Astrocyte of the spinal cord (primary cell): ENCODE measurements at places on chromosomes 3 and 15.

DNA sequence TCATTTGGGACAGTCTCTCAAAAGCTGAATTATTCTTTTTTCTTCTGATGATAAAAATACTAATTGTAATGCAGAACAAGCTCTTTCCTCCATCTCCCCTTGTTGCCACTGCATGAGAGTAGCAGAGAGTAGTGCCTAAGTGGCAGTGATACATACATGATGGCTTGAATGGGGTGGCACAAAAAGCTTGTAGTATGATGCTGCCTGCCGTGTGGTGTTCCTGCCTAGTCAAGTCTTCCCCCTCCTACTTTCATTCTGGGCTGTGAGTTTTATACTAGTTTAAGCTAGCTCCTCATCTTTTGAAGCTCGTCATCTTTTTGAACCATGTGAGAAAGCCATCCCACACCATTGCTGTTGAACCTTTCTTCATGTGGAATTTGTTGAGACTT, 230.5 kb downstream of the NFKBIZ start:
- no peak for DNase-seq

- DNase-seq = no peak
Measured at GRCh38 chr15:43312378-43312777, 18.0 kb downstream of the LCMT2 start.

DNA sequence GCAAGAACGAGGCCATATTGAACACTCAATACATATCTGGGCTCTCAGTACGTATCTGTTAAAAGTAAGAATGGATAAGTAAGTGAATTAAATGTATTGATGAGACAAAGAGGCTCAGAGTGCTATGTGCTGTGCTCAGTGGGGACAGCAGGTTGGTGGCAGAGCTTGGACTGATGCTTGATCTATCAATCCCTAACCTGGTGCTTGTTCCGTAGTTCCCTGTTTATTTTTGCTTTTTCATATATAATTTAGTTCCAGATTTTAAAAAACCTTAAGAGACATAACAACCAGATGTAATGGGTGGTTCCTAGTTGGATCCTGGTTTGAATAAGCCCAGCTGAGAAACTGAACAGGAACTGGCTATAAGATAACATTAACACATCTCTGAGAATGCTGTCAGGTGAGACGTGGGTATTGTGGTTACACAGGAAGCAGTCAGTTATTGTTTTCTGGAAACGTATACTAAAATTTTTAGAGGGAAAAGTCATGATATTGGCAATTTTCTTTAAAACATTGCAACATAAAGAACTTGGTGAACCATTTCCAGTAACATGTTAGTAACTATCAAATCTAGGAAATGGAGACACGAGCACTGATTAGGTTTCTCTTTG, 120.5 kb downstream of the FOXB1 start:
- DNase-seq = no peak

DNA sequence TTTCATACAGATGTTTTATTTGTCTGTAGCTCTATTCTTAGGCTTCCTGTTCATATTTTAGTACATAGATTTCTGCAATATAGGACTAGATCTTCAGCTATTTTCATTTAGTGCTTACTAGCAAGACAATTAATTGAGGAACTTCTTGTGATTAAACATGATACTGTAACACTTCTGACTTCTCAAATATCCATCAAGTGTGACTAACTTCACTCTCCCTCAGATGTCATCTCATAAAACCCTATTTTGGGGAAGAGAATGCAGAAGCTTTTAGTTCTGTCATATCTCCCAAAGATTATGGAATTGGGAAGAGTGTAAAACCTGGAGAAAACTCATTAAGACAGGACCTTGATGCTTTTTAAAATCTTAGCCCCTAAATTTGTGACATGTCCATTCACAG, 28.6 kb upstream of the GOLIM4 start:
- DNase-seq = no peak

GRCh38 chr15:39281094-39281493, 299.8 kb upstream of the THBS1 start:
- peak; percentile 84 for DNase-seq

GRCh38 chr15:48963524-48964113, at the start of gene SHC4:
TSS of gene SHC4 (minus strand) at chr15:48963919. CDS start at chr15:48963015, 904 bp downstream.
- peak; percentile 87 for DNase-seq

GRCh38 chr3:151925419-151925818, 52.0 kb downstream of the SUCNR1 start:
- no peak for DNase-seq

DNA sequence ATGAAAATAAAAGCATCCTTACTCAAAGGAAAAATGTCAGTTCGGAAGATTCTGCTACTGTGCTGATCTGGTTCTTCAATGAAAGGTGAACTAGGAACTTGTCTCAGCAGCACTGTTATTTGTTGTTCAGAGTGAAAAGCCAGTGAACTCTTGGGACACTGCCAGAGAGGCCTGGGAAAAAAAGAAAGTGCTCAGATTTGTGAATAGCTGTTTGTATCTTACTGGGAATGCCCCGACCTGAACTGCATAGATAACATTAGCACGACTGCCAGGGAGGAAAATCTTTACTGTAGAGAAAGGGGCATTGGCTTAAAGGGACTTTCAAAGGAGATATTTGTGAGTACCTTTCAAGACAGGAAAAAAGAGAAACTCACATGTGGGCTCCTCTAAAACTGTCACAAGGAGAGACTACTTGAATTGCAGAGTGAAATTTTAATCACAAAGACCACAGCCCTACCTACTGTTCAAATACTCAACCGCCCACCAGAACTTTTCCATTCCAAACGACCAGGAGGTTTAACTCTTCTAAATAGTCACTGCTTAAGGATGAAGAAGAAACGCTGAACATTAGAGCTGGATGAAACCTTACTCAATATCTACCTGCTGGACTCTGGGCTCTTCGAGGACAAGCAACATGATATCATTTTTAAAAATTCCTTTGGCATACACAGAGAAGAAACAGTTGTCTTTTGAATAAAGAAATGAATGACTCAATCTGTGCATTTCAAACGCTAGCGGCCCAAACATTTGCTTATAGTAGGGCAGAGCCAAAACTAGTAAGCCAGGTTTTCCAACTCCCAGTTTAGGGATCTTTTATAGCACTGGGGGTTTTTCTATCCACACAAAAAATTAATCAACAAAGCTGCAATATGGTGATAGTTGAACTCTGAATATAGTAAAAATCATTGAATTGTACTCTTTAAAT, 13.4 kb downstream of the TAMM41 start:
- DNase-seq = no peak

DNA sequence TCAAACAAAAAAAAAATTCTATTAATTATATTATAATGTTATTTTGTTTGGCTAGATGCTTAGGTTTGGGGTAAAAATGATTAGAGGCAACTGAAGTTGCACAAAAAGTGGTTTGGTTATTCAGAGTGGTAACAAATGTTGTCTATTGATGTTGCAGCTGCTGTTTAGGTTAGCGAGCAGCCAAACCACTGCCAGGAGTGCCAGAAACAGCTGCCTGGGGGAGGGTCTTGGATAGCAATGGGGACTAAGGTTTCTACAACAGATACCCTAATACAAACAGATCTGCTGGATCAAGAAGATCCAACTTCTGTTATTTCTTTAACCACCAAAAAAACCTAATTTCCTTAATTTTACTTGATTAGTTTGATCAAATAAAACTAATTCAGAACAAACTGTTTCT, 26.6 kb downstream of the BTLA start:
- DNase-seq = peak; percentile 27

DNA sequence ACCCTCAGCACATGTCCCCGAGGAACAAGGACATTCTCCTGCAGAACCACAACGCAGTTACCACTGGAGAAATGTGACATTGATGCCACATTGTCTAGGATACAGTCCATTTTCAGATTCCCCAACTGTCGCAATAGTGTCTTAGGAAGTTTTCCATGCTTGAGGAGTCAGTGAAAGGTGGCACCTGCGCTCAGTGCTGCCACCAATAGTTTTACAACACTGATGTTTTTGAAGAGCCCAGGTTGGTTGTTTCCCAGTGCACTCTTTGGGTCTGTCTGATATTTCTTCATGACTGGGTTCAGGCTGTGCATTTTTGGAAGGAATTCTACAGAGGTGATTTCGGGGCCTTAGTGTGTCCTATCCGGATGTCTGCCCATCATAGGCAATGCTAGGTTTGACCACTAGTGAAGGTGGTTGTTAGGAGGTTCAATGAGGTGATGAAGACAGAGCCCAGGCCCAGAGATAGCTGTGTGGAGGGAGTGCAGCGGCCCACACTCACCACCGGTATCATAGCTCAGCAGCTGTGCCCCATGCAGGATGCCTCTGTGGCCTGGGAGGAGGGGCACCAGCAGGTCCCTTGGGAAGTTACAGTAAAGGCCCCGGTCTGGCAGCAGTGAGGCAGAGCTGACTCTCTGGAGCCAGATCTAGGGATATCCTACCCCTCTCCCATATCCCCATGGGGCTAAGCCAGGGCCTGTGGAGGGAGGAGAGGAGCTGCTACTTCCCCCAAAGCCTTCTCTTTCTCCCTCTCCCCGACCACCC, 96.6 kb downstream of the DNAJB8 start:
- no peak for DNase-seq

DNA sequence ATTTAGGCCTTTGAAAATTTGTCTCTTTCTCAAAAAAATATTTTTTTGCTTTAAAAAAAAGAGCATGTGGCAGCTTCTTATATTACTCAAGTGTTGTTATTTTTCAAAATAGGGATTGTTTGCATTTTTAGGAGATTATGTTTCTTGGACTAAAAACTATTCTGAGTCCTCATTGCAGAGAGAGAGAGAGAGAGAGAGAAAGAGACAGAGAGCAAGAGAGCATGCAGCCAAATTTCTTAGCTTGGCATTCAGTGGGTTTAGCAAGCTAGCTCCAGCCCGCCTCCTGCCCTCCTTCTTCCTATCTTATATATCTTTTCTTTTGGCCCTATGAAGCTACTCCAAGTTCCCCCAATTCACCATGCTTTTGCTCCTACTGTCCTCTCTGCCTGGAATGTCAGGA, 55.7 kb downstream of the CEMIP start:
- no peak for DNase-seq

DNA sequence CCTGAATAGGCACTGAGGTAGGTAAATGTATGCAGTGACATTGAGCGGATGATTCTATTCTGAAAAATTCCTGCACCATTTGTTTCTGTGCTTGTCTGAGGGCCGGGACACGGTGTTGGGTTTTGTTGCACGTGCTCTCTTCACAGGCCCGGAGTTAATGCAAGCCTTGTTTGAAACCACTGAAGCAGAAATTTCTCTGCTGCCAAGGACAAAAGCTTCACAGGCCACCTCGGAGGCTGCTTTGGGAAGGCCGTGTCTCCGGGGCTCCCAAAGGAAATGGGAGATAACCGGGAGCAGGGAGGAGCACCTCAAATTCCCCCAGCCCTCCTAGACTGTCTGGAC, 179.4 kb downstream of the OPA1 start:
- DNase-seq = no peak

DNA sequence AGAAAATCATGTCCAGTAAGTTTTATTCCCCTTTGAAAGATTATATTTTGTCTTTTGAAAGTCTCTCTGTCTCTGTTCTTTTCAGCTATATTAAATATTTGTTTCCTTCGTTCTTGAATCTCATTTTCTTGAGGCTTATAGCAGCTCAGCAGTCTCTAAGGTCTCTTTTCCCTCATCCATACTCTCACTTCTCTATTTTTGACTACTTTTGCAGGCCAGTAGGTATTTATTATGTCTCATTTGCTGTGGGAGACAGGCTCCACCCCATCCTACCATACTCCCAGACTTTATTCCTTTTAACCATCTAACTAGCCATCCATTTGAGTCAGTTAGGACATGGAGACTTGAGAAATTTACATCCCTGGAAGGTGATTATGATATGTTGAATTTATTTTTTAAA, 71.0 kb downstream of the FILIP1L start:
- DNase-seq = no peak

DNA sequence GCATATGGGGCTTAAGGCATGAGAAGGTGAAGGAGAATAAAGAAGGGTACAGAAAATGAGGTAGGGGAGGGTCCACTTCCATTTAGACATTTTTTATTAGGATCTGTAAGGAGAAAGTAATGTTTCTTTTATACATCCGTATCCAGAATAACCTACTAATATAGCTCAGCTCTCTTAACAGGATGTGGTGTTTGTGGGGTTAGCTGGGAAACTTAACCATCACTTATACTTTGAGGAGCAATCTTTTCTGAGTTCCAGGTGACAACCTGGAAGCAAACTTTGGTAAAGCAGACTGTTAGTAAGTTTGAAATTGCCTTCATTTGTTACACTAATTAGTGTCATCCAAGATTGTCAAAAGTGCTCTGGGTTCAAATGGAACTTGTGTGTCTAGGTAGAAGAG, 36.6 kb downstream of the BUB1B start:
- no peak for DNase-seq

DNA sequence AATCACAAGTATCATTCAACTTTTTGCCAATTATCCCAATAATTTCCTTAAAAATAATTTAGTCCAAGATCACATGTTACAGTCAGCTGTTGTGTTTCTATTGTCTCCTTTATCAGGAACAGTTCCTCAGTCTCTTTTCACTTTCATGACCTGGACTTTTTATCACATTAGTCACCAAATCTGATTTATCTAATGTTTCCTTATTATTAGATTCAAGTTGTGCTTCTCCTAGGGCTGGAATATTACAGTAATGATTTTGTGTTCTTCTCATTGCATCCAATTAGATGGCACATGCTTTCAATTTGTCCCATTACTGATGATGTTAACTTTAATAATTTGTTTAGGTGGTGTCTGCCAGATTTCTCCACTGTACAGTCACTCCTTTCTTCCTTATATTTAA, 66.3 kb upstream of the DCBLD2 start:
- DNase-seq = no peak

- DNase-seq = no peak
Measured at GRCh38 chr3:51384055-51384725, 901 bp upstream of the MANF start.

DNA sequence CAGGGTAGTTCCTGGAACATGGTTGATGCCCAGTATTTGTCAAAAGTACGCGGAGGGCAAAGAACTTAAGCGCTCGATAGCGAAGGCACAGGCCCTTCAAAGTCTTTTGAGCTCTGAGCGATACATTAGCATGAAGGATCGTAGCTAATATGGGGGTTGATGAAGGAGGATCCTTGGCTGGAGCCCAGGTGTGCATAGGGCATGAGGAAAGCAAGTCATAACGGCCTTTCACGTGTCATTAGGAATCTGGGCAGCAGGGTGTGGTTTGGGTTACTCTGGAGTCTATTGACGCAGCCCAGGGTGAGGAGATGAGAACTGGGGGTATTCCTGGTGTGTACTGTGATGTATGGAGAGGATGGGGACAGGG, 31.7 kb downstream of the SPINK8 start:
- no peak for DNase-seq

DNA sequence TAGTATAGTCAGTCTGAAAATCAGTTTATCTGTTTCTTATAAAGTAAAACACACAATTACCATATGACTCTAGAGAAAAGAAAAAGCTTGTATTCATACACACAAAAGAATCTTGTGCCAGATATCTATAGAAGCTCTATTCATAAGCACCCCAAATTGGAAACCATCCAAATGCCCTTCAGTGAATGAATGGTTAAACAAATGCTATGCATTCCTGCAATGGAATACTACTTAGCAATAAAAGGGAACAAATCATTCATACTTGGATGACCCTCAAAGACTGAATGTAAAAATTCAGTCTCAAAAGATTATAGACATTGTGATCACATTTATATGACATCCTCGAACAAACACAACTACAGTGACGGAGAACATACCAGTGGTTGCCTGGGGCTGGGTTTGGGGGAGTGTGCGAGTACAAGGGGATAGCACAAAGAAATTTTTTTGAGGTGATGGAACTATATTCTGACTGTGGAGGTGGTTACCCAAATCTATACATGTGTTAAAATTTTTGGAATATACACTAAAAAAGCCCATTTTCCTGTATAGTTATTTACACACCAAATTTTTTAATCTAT, 680.6 kb downstream of the NTRK3 start:
- no peak for DNase-seq
